ENCODE measurements at places on chromosomes 12 and 14. TPM values are rescaled to one million over a fixed set of nuclear protein-coding genes. Genes with fewer than 3 reads are reported as not detected.

The SELPLG gene
- total RNA-seq = 2.9 TPM

The IFI27 gene
- 66.0 TPM for total RNA-seq

The TAS2R46 gene
- total RNA-seq = 7.1 TPM

The PMEL gene
- total RNA-seq = 0.32 TPM

The NKX2-1 gene
- not detected for total RNA-seq

The WNT1 gene
- total RNA-seq = not detected

The TOGARAM1 gene
- 26.3 TPM for total RNA-seq

The SLC15A5 gene
- not detected for total RNA-seq

The ERG28 gene
- 8.2 TPM for total RNA-seq

The CD69 gene
- total RNA-seq = not detected

The TAS2R19 gene
- total RNA-seq = 11.1 TPM

The FRS2 gene
- 111 TPM for total RNA-seq

The SFSWAP gene
- 26.5 TPM for total RNA-seq

The GRIN2B gene
- not detected for total RNA-seq

The SPX gene
- total RNA-seq = 4.8 TPM

The PPM1H gene
- total RNA-seq = 17.8 TPM

The SDS gene
- total RNA-seq = not detected

The KRT83 gene
- total RNA-seq = not detected

The CGRRF1 gene
- 18.9 TPM for total RNA-seq

The ISM2 gene
- total RNA-seq = 0.13 TPM

The MUCL1 gene
- total RNA-seq = not detected

The MYH6 gene
- not detected for total RNA-seq

The SOAT2 gene
- total RNA-seq = 0.11 TPM

The C3AR1 gene
- 0.13 TPM for total RNA-seq

The CELA1 gene
- total RNA-seq = not detected

The ART4 gene
- total RNA-seq = 0.11 TPM
